Hematopoietic multipotent progenitor cell treated with erythropoietin and hydrocortisone succinate and interleukin-3 and kit ligand, for 4 days (in vitro differentiated cells): ENCODE measurements at places on chromosomes 5 and 9.

GRCh38 chr9:71620746-71621145 lies 147.6 kb downstream of the CEMIP2 start:
- no peak for DNase-seq

- no peak for DNase-seq
These were observed 171.9 kb upstream of the GDNF start for GRCh38 chr5:38011668-38012188.

DNA sequence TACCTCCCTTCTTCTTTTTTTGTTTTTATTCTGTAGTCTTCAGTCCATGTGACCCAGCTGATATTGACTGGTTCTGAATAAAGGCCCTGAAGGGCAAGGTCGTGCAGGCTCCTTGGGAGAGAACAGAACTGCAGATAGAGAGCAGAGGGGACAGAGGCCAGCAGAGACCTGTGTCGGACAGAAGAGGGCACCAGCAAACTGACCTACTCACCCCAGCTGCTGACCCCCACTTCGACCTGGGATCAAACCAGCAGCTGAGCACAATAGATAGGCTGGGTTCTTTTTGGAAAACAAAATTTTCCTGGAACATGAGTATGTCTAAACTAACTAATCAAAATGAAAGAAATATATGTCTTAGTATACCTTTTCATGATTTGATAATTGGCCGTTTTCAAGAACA lies 695.1 kb downstream of the NR2F1-AS1 start:
- no peak for DNase-seq

GRCh38 chr9:76414661-76415060 lies 20.4 kb upstream of the RFK start:
- DNase-seq, result peak; percentile 19

GRCh38 chr5:154273963-154274827 lies 83.7 kb downstream of the GALNT10 start:
- peak; percentile 75 for DNase-seq

- DNase-seq, result no peak
These were observed 85.0 kb downstream of the SGCD start for GRCh38 chr5:156411957-156412356.

GRCh38 chr5:154088801-154089200 lies 50.0 kb downstream of the MFAP3 start:
- DNase-seq, result no peak

DNA sequence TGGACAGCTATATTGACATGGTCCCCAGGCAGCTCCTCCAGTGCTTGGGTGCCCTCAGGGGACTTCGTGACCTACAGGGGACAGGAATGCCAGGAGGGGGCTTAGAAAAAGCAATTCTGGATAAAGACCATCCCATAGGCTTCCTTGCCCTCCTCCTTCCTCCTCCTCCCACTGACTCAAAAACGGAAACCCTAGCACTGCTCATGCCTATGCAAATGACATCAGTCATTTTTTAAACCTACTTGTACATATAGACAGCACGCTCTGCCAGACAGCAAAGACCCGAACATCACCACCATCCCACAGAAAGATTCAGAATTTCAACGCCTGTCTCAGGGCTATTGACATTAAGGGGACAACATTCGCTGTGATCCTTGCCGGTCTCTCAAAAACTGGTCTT lies 11.0 kb downstream of the IGFBPL1 start:
- no peak for DNase-seq

DNA sequence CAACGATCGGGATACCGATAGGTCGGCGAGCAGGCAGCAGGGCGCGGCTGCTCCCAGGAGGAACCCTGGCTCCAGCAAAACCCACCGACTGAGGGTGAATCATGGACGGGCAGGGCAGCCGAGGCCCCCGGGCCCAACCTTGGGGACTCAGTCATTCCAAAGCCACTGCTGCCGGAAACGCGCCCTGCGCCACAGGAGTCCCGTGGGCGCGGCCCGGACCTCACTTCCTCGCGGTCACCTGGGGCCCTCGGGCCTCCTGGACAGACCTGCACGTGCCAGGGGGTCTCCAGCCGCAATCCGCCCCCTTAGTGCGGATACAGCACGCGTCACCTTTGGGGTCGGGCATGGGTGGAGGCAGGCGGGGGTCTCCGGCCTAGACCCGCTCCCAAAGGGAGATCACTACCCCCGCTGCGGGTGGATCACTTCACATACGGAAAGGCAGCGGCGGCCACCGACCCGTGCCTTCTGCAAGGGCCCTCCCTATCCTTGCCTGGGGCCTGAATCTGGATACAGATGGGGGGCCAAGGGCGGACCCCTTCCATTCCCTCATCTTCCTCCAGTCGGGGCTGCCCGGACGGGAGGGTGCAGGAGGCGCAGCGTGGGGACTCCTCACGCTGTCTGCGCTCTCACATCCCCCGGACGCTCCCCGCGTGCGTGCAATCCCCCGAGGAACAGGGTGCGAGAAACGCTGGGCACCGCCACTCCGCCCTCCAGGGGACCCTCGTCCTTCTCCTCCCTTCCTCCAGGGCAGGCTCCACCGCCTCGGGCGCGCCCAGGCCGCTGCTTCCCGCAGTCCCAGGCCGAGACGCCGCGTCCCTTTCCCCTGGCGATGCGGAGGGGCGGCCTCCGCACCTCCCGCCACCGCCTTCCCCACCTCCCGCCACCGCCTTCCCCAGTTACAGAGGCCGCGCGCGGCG lies 586 bp downstream of the TXN start:
- DNase-seq, result peak; percentile 69

- no peak for DNase-seq
These were observed 1079.3 kb upstream of the CDH9 start for GRCh38 chr5:28117691-28118090.

- DNase-seq, result peak; percentile 35
These were observed 293.2 kb downstream of the CTNND2 start for GRCh38 chr5:11611011-11611410.

GRCh38 chr5:16965581-16965980 lies 29.5 kb upstream of the MYO10 start:
- no peak for DNase-seq

DNA sequence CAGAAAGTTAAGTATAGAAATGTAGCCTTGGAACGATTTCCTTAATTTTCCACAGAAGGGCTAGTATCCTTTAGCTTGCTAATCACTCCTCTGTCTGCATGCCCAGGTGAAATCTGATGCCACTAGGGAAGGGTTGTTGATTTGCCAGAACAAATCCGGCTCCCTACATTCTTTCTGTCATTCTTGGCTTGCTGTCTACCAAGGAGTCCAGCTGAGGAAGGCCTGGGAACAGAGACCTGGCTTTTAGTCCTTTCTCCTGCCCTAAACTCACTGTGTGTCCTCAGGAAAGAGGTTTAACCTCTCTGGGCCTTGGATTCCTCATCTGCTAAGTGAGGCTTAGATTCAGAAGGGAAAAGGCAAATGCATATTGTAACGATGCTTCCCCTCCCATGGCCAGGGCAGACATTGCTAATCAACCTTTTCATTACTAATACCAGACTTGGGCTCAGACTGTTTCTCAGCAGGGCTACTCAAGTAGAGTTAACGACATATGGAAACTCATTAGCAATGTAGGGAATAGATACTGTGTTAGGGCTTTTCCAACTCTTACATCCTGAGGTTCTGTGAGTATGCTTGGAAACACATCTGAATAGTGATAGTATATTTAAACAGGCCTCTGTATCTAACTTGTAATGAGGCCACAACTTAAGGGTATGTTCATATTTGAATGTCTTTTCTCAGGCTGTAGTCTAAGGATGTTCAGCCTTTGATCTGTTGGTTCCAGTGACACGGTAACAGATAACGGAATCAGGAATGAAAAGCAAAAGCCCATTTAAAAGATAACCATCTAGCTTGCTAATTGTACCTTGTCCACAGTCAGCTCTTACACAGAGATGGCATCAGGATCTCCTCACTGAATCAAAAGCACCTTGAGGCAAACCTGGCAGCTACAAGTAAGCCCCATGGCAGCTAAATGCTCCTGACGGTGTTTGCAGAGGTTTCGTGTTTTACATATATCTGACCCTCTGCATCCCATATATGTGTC lies 4.1 kb downstream of the GALNT10 start:
- DNase-seq, result no peak

GRCh38 chr5:1164696-1165630 lies 36.4 kb upstream of the SLC6A19 start:
- no peak for DNase-seq

DNA sequence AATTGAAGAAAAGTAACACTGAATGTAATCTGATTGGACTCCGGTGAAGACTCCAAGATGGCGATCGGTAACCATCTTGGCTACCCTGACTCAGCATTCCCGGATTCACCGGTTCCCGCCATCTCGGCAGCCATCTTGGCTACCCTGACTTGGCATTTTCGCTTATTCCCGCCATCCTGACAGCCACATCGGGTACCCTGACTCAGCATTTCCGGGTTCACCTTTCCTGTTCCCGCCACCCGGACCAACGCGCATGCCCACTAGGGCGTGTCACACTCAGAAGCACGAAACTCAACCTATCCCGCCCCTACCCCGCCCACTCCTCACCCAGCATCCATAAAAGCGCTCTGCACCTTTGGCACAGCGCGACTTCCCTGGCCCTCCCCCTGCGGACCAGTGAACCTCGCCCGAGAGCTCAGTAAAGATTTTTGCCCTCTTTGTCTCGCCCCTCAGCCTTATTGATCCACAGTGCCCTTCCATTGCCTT lies 17.2 kb downstream of the SPTLC1 start:
- DNase-seq, result peak; percentile 83

- DNase-seq, result no peak
These were observed 94.8 kb downstream of the RCL1 start for GRCh38 chr9:4887556-4887955.

DNA sequence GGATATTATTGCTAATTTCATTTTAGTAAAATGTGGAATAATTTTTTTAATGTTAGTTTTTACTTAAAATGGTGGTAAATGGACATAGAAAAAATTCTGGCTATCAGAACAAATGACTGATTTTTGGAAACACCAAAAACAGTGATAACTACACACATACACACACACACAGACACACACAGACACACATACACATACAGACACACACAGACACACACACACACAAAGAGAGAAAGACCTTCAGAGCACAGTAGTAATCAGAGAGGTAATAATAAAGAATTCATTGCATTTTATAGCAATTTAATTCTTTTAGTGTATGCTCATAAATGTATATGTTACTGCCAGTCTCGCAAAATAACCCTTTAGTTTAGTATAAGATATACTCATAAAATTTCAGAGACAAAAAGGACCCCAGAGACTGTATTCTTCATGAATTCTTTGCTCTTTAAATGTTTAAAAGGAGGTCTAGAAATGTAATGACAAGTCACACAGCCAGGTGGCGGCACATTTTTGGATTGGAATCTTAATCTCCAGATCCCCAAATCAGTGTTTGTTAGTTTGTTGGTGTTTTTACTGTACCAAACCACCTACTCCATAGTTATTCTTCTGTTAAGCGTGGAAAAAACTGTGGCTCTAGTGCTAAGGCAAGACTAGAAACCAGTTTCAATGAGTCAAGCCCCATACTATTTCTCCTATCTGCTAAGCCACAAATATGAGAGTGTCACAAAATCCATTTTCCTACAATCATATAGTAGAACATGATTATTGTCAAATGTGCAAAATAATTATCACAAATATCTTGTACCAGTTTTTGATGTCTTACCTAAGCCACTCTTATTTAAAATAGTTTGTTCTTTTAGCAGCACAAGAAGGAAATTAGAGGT lies 109.9 kb downstream of the EDIL3 start:
- DNase-seq, result peak; percentile 58

DNA sequence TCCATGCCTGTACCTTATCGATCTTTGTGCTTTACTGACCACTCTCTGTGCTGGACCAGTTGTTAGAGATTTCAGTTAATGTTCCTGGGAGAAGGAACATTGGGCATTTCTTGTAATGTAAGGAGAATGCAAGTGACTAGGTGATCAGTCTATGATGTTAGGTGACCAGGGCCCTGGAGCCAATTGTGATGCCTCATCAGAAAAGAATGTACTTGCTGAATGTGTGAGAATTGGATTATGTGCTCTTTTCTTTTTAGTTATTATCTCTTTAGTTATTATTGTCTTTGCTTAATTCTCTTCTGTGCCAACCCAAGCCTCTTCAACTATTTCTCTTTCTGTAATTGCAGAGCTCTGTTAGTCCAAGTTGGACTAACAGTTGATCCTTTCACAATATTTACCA lies 92.9 kb downstream of the LRRC70 start:
- no peak for DNase-seq

- peak; percentile 73 for DNase-seq
These were observed 35.0 kb upstream of the DMRT1 start for GRCh38 chr9:806285-807156.

DNA sequence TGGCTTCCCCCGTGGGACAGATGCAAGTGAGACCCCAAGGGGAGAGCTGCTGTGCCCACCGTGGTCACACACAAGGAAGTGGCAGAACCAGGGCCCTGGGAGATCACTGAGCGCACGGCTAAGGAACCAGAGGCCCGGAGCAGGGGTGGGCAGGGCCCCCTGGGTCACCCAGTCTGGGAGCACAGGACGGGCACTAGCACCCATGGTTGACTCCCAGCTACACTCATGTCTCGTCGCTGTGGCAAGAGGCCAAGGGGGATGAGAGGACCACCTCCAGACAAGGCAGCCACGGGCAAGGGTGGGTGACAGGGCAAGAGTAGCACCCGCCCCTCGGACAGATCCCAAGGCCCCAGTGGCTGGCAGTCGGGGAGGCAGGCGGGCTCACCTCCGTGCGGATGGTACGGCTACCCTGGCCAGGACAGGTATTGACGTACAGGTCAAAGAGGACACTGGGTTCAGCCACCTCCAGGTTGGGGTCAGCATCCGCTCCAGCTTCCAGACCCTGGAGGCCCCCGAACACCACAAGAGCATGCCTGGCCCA lies 5.1 kb downstream of the ENDOG start:
- DNase-seq, result no peak

- no peak for DNase-seq
These were observed 8.5 kb downstream of the SNAPC3 start for GRCh38 chr9:15430920-15431844.

DNA sequence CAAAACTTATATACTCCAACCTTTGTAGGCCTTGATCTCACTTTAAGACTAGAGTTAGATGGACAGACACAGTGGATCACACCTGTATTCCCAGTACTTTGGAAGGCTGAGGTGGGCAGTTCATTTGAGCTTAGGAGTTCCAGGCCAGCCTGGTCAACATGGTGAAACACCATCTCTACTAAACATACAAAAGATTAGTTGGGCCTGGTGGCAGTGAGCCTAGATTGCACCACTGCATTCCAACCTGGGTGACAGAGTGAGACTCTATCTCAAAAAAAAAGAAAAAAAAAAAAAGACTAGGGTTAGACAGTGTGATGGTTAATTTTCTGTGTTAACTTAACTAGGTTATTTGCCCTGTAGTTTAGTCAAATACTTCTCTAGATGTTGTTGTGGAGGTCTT lies 74.1 kb downstream of the CFAP95 start:
- DNase-seq, result no peak

DNA sequence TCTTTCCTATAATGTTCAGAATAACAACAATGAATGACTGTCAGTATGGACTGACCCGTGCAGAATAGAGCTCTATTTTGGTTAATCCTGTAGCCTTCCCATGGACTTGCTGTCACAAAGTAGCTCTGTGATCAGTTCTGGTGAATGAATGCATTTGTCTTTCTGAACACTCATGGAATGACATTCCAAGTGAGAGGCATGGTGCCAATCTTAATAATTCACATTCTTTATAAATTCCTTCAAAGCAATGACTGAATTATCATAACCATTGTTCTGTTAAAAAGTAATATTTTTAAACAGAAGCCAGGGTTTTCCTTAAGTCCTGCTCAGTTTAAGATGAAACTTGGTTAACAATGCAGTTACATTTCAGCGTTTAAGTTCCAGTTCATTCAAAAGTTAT lies 360.5 kb downstream of the ICE1 start:
- DNase-seq, result no peak

GRCh38 chr5:149697001-149697400 lies 33.1 kb upstream of the PPARGC1B start:
- no peak for DNase-seq

GRCh38 chr5:137279521-137280231 lies 219.4 kb downstream of the SPOCK1 start:
- DNase-seq, result no peak

GRCh38 chr9:136310273-136311030 lies 6.6 kb upstream of the CCDC187 start:
- DNase-seq, result peak; percentile 57
